ENCODE measurements at places on chromosomes 3 and 15. TPM values are rescaled to one million over a fixed set of nuclear protein-coding genes. Genes with fewer than 3 reads are reported as not detected.

GRCh38 chr3:33467786-33468185 lies 27.6 kb upstream of the UBP1 start:
- DNase-seq = no peak

GRCh38 chr3:105545051-105545450 lies 178.3 kb downstream of the ALCAM start:
- no peak for DNase-seq

DNA sequence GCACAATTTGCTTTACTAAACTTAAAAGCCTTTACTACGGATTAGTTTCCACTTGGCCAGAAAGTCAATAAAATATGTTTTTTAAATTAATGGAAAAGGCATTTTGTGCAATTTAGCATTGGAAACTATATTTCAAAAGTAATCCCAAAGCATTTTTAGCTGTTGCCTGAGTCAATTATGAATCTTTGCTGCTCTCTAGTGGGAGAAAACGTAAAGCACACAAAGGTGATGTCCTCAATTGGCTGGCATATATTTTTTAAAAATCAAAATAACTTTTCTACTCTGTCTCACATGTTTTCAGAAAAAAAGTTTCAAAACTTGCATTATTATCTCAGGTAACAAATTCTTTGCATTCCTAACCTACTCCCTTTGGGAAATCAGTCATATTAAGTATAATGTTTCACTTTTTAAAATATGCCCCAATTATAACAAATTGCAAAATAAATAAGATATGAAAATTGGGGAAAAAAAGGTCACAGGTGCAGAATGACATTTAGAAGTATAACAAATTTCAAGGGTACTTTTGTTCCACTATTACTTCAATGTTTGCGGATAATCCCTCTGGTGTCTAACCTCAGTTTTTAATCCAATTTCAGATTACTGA lies 47.2 kb upstream of the TEX55 start:
- no peak for DNase-seq

DNA sequence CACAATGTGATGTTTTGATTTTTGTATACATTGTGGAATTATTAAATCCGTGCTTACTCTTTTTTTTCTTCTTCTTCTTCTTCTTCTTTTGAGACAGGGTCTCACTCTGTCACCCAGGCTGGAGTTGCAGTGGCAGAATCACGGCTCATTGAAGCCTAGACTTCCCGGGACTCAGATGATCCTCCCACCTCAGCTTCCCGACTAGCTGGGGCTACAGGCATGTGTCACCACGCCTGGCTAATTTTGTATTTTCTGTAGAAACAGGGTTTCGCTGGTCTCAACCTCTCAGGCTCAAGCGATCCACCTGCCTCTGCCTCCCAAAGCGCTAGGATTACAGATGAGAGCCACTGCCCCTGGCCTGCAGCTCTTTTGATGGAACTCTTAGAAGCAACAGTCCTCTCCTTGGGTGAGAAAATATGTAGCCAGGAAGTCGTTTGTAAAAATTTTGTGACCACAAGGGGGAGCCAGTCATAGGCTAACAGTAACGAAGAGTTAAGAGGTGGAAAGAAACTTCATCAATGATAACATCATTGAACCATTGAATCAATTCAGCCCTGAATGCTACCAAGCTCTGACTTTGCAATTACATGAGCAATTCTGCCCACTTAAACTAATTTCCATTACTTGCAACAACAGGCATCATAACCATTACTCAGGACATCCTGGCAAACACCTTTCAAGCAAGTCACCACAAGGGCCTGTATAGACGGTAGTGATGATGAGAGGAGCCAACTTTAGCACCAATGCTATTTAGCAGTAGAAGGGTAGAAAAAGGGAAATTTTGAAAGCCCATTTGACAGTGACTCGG lies 16.7 kb upstream of the CMTM7 start:
- no peak for DNase-seq

- DNase-seq = no peak
Observed at GRCh38 chr15:25706176-25706955, 156.8 kb downstream of the ATP10A start.

DNA sequence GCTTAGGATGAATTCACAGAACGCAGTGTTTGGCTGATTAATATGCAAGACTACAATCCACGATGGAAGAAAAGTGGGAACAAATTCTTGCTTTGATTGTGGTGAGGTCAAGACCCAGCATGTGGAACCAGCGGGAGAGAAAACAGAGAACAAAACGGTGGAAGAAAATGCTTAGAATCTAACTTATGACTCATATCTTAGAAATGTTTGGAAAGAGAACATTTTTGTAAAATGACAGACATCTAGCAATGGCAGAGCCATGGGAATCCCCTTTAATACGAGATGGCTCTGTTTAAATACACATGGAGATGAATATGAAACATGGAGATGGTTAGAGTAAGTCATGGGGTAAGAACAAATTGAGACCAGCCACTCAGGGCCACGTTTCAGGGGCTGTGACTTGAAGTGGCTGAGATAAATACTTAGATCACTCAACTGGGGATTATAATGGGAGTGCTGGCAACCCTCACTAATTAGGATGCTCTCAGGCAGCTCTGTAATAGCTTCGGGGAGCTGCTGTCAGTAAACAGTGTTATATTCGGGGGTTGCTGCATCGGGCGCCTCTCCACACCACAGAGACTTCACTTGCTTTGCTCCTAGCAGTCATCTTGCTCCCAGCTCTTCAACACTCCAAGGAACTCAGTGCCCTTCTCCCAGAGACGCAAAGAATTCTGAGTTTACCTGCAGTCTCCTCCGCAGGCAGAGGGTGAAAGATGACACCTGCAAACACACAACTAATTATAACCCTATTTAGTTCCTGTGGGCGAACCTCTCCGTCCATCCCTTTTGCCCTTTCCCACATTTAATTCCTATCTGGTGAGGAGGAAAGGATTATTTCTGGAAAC lies 68.0 kb upstream of the ONECUT1 start:
- no peak for DNase-seq

DNA sequence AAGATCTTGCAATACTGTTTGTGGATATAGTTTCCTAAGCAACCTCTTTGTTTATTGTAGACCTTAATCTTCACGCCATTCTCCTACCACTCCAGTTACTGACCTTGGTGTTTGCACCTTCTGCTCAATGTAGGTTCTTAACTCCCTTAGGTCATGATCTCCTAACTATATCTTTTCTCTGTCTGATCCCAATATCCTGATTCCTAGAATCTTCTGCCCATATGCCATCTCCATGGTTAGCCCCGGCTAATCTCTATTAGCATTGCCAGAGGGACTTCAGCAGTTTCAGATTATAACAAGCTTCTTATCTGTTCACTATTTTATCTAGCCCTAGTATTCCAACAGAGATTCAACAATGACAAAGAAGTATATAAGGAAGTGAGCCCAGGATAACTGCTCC lies 64.9 kb downstream of the IMPG2 start:
- DNase-seq = no peak

DNA sequence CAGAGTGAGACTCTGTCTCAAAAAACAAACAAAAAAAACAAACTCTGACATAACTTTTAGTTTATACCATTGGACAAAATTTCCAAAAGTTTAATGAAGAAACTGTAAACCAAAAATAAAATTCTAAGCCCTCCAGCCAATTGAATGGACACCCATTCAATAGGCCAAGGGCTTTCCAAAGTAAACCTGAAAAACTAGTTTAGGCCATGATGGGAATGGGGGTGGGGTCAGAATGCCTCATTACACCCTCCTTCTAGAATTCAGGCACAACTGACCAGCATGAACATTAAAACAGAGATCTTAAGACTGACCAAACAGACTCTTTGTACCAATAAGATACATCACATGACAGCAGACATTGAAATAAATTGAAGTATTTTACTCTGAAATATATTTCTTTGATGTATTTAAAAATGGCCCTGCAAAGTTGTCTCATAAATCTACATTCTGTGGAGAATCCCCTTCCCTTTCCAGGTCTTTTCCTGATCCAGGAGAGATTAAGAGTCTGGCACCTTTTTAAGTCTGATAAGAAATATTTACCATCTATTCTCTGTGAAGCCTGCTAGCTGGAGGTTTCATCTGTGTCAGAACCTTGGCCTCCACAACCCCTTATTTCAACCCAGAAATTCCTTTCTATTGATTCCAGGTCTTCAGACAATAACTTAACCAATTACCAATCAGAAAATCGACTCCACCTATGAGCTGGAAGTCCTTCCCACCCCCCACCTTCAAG lies 15.7 kb downstream of the THOC7 start:
- no peak for DNase-seq

DNA sequence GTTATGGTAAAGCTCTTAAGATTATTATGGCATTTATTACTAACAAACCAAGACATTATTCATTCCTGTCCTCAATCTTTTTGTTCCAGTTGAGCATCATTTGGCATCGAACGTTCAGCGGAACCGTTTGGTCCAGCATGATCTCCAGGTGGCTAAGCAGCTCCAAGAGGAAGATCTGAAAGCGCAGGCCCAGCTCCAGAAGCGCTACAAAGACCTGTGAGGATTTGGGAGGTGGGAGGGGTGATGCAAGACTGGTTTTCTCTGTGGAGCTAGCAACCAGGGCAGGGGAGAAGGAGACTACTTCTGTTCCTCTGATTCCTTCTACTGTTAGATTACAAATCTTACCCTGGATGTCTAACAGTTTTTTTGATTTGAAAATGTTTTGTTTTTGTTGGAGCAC lies 27.6 kb upstream of the UTS2B start:
- no peak for DNase-seq

DNA sequence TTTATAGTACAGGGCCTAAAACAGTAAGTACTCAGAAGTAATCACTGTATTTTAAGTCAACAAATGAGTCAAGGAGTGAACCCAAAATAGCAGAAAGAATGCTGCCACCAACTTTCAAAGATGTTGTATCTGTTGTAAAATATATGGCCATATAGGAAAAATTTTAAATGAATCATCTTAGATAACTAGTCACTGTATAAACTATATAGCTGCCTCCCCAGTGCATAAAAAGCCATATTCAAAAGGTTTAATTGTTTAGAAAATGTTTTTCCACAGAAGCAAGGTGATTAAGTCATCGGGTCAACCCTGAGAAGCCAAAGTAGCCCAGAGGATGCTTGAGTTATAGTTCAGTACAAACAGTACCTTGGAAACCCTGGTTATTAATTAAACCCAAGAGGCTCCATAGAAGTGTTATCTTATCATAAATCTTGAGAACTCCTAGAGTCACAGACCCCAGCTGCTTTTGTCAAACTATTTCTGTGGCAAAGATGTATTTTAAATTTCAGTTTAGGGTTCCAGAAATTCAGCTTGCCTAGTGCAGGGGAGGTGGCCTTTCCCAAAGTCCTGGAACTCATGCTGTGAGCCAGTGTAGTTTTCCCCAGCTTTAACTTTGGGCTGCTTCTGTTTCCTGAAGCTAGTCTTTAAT lies 39.2 kb downstream of the MBNL1 start:
- no peak for DNase-seq

DNA sequence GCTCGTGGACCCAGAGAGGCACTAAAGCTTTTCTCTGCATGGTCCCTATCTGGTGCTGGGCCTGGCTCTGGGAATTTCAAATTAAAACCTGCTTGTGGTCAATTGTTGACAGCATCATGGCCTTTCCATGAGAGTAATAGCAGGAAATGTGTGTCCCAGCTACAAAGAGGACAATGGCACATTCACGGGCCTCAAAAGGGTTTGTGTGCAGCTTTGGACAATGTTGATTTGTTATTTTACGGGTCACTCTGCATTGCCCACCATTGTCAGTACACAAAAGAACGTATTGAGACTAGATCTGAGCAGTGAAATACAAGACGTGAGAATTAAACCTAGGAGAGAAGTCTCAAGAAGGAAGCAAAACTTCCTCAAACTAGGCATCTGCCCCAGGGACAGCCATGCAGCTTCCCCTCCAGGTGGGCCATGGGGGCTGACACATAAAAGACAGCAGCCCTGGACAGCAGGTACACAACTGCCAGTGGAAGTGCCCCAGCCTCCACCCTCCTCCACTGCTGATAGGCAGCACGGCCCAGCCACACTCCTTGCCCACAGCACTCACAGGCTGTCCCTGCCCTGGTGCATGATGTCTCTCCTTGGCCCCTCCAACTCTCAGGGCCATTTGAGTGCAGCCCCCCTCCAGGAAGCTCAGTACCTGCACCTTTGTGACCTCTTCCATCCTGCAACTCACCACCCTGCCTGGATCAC lies 15.9 kb upstream of the LTF start:
- no peak for DNase-seq

DNA sequence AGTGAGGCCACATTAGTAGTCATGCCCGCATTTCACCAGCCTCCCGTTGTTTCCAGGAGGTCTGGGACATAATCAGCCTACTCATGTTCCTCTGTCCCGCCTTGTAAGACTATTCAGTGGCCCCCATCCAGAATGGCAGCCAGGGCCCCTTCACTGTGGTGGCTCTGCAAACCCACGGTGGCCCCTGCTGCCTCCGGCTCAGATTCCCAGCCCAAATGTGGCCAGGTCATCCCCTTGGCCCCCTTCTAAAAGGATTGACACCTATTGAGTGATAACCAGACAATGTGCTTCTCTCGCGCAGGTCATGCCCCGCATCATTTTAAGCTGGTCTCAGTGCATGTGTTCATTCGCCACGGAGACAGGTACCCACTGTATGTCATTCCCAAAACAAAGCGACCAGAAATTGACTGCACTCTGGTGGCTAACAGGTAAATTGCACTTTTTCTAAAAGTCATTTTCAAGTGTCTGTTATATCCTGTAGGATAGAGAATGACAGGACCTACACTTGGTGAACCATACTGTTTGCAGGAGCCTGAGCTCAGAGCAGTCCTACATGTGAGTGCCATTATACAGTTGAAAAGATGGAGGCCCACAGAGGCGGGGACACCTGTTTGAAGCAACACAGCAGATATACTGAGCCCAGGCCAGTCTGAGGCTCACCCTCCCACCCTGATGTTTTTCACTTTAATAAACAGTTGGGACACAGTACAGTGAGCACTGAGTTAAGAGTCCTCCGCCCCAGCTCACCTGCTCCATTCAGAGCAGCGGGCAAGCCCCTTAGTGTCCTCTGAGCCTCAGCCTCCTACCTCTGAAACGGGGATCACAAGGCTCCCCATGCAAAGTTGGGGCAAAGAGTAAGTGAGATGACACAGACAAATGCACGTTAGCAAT lies 47.7 kb downstream of the PXYLP1 start:
- DNase-seq = no peak

DNA sequence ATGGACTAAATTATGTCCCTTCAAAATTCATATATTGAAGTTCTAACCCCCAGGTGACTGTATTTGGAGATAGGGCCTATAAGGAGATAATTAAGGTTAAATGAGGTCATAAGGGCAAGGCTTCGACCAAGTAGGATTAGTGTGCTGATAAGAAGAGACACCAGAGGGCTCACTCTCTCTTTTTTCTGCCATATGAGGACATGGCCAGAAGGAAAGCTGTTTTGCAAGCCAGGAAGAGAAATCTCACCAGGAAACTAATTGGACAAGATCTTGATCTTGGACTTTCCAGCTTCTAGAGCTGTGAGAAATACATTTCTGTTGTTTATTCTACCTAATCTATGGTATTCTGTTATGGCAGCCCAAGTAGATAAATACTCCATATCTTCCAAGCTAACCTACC lies 503.6 kb upstream of the NAALADL2 start:
- DNase-seq = no peak

Gene CYP11A1
- total RNA-seq = 1.2 TPM

Gene IMPG2
- total RNA-seq = 0.65 TPM

Gene NAALADL2
- total RNA-seq = 12.3 TPM

Gene FBLN2
- 283 TPM for total RNA-seq

Data from posterior vena cava (tissue), 2 donors.